ENCODE measurements at places on chromosomes 13 and 19.

GRCh38 chr19:39419003-39419402 lies 6.5 kb downstream of the PLEKHG2 start:
- DNase-seq = no peak

- no peak for DNase-seq
Measured at GRCh38 chr13:32828711-32829110, 187.5 kb upstream of the KL start.

- no peak for DNase-seq
Measured at GRCh38 chr19:3183721-3184641, 1.7 kb upstream of the NCLN start.

DNA sequence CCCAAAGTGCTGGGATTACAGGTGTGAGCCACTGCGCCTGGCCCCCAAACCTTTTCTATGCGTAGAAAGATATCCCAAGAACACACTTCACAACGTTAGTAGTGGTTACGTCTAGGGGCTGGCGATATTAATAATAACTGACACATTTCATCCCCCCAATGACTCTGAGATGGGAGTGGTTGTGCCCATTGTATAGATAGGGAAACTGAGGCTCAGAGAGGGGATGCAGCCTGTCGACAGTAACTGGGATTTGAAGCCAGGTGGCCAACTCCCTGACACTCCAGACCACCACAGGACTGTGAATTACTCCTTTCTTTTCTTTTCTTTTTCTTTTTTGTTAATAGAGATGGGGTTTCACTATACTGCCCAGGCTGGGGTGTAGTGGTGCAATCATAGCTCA lies 25.3 kb upstream of the PTPRS start:
- no peak for DNase-seq

DNA sequence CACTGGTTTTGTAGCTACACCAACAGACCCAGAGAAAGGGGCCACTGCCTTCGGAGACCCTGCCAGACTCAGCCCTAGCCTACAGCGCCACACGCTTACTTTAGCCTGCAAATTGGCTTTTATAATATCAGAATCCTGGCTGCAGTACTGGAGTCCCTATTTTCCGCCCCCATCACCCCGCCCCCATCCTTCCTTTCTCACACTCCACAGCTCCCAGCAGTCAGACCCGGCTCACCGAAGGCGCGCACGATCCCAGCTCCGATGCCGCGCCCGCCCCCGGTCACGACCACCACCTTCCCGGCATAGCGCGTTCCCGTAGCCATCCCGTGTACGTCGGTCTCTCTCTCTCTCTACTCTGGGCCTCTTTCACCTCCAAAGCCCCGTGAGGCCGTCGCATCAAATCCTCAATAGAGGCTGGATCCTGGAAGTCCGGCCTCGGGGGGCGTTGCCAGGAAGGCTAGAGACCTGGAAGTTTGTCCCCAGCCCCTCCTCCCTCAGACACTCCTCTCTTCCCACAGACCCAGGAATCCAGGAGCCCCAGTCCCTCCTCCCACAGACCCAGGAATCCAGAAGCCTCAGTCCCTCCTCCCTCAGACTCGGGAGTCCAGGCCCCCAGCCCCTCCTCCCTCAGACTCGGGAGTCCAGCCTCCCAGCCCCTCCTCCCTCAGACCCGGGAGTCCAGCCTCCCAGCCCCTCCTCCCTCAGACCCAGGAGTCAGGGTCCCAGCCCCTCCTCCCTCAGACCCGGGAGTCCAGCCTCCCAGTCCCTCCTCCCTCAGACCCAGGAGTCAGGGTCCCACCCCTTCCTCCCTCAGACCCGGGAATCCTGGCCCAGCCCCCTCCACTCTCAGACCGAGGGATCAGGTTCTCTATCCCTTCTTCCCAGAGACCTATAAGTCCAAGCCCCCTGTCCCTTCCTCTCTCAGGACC lies at the start of gene HSD17B14:
Gene HSD17B14, minus strand, starts transcription at position 403 of the 929 bp plus-strand sequence. Its CDS starts 80 bp downstream, at position 323.
- DNase-seq = no peak

GRCh38 chr19:54179921-54180461 lies 7.0 kb upstream of the TMC4 start:
- DNase-seq = peak; percentile 62
